Activated CD4-positive, alpha-beta T cell treated with anti-CD3 and anti-CD28 coated beads, Interleukin-10, Interleukin-2, amounts not matched to agents 100 ng/mL and 50 ng/mL, durations not matched to agents 16 hours and 8 hours (primary cell): ENCODE measurements at places on chromosomes 12 and 14.

- no peak for DNase-seq
Measured at GRCh38 chr12:44654646-44655639, 221.2 kb downstream of the NELL2 start.

GRCh38 chr14:74089251-74090020 is 4.7 kb downstream of the LIN52 start:
- DNase-seq = peak; percentile 23

- DNase-seq = no peak
Measured at GRCh38 chr14:92759679-92760523, 11.5 kb upstream of the LGMN start.

DNA sequence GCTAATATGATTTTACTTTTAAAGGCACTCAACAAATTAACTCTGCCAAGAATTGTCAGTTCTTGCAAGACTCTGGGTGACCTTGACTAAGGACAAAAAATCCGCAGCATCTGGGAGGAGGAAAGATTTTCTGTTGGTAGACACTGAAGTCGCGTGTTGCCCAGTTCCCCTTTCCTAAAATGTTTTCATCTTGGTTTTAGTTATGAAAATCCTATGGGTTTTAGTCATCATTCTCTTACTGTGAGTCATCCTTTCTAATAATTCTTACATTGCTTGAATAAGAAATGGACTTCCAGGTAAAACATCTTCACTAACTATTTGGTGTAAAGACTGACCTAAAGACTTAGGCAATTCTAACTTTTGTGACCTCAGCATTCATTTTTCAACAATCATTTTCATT is 9.1 kb downstream of the GSG1 start:
- DNase-seq = peak; percentile 53

DNA sequence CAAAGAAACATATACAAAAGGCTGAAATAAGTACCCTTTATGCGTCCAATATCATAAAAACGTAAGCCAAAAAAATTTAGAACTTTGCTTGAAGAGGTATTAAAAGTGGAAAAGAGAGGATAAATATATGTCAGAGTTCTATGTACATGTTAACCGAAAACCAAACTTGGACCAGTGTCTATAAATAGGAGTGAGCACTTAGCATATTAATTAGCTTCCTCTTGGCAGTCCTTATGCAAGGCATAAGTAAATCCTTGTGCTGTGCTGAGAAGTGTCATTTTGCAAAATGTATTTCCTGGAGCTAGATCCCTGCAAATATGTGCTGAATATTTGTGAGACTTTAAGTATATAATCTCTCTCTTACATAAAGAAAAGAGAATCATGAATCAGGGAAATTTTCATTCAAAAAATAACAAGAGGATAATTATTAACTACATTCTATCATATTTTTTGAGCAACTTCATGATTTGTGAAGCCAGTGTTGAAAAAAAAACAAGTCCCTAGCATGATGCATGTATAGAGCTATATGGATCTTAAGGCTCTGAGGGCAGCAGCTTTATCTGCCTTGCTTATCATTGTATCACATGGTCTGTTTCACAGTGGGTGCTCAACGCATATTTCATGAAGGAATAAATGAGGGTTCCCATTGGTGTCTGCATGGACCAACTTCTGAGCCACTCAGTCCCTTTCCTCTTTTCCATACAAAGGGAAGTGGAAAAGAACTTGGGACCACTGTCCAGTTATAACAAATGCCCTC is 326.1 kb downstream of the PDZRN4 start:
- no peak for DNase-seq

- DNase-seq = no peak
Measured at GRCh38 chr12:62865065-62865464, 69.9 kb downstream of the PPM1H start.

DNA sequence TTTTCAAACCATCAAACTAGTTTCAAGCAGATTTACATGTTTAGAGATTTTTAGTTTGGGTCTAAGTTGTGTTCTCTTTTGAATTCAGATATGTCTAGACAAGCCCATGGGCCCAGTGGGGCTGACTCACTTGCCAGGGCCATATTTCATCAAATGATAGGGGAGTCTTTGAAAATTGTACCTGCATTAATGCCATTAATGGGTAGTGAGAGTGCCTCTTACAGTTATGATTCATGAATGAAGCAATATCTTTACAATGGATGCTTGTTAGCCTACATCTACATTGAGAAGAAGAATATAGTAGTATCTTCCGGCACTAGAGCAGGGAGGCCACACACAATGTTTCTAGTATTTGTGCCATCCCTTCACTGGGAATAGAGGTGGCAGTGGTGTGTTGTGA is 174.2 kb upstream of the E2F7 start:
- DNase-seq = no peak

- peak; percentile 27 for DNase-seq
Measured at GRCh38 chr14:72256055-72256454, 323.8 kb downstream of the RGS6 start.

- DNase-seq = no peak
Measured at GRCh38 chr14:83713732-83714131, 1816.2 kb upstream of the FLRT2 start.

DNA sequence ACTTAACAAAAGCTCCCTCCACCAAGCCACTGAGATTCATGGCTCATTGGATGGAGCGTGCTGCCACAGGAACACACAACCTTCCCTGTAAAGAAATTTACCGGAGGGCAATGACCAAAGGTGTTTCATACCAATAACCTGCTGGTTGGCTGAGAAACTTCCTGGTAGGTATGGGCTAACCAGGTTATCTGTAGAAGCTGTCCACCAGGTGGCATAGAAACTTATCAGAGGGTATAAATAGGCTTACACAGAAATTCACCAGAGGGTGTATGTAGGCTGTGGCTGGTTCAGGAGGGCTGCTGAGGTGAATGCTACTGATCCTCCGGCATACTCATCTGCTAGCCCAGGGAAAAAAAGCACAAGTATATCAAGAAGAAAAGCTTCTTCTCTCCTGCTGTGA is 27.1 kb upstream of the MTERF2 start:
- no peak for DNase-seq

DNA sequence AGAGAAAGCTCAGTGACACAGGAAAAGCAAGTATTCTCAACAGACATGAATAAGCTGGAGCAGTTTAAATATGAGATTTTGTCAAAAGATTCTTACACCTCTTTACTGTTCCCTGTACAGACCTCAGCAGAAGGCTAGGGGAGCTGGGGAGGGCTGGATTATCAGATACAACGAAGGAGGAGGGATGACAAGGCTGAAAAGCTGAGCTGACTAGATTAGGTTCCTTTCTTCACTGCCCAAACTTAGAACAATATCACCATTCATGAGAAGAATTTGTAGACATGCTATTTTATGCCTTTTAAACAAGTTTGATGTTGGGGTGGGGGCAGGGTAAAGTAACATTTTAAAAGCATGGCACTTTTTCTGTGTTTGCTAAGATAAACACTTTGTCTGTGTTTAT is 611.1 kb downstream of the AACS start:
- DNase-seq = no peak
